Activated naive CD4-positive, alpha-beta T cell (primary cell): ENCODE measurements at places on chromosomes 2 and 18.
A peak's percentile ranks its signal among the peaks of the same experiment; 100 is the strongest.

DNA sequence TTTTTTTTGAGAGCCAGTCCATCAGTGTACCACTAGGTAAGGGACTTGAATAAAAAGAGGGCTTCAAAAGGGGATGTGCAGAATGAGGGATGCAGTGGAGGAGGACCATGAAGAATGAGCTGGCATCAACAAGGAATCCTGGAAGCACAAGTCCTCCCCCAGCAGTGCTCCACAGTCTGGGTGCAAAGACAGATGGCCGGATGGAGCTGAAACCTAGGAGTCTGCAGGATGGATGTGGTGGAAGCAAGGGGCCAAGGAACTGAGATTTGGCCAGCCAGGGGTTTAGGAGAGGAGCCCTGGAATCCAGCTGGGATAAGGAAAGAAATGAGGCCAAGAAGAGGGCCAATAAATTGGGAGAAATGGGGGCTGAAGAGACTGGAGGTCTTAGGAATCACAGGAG, 51.8 kb upstream of the RAB6C start:
- DNase-seq: no peak

GRCh38 chr2:105789745-105790460, 45.2 kb downstream of the NCK2 start:
- peak; percentile 9 for DNase-seq

DNA sequence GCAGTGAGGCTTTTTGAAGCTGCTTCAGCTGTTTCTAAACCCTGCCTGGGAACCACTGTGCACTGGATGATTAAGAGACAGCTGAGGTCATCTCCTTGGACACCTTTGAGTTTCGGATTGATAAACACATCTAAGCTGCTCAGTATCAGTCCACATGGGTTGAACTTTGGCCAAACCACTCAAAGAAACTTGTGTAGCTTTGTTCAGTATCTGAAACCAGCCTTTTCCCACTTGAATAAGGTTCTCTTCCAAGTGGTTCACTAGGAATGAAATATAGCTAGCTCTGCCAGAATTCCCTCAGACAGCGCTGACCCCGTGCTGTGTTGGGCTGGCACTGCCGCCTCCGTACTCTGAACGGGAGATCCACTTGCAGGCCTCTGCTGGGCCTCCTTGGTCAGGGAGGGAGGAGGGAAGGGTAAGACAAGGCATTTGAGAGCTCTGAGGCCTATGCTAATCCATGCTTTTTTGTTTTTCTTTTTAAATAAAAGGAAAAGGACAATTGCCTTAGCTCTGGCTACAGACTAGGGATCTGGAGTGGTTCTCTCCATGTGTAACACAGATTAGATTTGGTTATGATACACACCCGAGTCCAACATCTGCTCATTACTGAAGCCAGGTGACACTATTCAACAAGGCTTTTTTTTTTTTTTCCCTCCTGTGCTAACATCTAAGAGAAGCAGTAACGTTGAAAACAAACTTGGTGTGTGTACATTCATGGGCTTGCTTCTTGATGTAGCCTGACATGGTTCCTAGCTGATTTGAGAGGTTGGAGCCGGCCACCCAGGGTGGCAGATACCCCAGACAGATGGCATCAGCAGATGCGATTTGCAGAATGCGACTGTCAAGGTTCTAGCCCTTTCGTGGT, 67.7 kb downstream of the NCK2 start:
- no peak for DNase-seq

GRCh38 chr18:56284319-56284718, 354.1 kb downstream of the TXNL1 start:
- no peak for DNase-seq

DNA sequence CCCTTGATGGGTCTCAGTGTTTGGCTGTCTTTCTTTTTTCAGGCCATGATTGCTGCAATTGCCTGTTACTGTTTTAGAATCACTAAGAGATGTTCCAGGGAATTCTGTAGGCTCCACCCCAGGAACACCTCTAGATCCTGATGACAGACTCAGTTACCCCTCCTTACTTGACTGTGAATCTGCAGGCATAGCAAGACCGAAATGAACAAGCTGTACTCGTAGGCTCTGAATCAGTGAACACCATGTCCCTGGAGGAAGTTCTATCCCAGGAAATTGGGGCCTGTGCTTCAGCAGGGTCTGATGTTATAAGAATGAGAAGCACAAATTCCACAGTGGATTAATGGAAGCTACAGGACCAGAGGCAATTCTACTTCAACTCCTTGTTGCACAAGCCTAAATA, 148.6 kb downstream of the COPS8 start:
- DNase-seq: no peak

DNA sequence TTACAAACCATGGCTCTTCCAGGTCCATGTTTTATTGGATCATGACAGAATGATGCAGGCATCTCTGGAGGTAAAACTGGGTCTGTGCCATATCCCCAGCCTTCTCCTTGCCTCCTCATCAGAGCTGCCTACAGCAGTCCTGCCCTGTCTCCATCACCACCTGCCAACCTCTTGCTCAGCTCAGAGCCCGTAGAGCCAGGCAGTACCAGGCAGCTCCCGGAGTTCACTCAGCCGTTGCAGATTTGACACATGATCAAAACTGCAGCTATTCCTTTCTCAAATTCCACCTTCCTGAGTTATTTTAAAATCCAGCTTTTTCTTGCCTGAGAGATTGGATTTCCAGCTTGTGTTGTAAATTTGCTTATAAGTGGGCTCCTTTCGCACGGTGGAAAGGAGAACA, 218.2 kb upstream of the CELF4 start:
- no peak for DNase-seq
